HS-27A (cell line): ENCODE measurements at places on chromosomes 6 and 20.

DNA sequence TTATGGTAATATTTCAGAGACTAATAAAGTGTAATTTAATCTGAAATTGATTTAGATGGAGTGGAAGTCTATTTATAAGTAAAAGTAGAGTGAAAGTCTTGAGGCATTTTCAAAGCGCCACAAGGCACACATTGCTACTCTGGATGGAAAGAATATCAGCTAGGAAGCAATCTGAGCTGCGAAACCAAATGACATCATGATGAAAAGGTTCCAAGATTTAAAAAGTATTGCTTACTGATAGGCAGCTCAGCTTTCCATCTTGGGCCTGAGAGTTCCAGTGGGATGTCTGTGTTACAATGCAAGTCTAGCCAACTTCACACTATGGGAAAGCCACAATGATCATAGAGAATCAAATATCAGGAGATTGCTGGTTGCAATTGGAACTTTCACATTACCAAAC is 126.9 kb upstream of the VGLL2 start:
- no peak for DNase-seq

DNA sequence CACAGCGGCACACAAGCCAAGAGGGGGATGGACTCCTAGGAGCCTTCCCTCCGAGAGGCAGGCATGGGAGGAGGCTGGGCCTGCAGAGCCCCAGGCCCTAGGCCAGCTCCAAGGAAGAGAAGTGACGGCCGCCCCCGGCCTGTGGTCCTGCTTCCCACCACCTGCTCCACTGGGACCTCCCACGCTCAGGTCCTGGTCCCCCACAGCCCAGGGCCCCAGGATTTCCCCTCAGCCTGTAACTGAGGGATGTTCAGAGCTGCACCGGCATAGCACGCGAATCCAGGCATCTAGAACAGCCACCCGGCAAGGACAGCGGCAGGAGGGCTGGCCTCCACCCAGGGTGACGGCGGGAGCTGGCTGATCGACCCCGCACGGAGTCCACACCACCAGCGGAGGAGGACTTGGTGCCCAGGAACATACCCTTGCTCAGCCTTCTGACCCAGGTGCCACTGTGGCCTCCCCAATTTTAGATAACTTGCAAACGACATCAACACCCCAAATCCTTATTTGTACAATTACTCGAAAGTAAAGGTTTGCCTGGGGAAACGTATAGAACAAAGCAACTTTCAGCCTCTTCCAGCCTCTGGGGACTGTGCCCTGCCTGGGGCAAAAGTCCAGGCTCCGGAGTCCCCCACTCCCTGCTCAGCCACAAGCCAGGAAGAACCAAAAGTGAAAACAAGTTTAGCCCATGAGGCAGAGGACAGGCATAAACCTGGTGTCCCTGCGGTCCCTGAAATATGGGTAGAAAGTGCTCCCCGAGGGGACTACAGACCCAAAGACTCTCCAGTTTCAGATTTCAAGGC is 3.5 kb downstream of the GATA5 start:
- no peak for DNase-seq

DNA sequence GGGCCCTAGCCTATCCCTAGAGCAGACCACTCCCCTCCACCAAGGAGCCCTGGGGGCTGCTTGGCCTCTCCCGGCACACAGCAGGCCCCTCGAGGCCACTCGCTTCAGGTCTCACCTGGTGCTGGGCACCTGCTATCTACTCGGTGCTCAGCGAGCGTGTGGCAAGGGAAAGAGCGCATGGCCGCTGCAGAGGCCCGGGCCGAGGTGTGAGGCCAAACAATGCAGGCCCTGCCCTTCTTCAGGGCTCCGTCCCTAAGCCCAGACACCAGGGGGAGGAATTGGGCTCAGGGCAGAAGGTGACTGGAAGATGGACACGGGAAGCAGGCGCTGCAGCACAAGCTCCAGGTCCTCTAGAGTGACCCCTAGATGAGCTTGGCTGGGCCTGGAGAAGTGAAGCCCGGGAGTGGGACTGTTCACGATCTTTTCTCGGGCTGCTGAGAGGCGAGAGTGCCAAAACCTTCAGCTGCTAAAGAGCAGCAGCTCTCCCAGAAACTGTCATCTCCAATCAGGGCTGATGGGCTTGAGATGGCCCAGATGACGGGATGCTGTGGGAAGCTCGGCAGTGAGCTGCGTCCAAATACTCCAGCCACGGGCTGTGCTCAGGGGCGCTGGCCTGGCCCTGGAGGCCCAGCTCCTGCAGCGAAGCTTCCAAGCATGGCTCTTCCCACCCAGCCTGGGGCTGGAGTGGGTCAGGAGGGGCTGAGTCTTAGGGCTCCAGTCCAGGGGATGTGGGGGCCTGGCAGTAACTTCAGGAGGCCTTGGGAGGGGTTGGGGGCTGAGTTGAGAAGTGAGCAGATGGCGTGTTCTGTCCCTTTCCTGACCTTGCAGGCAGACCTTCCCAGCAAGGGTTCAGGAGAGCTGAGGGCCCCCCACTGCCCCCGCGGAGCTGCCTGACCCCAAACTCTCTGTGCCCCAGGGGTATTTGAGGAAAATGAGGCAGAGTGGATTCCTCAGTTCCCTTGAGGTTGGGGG is 43.7 kb downstream of the APCDD1L start:
- no peak for DNase-seq

DNA sequence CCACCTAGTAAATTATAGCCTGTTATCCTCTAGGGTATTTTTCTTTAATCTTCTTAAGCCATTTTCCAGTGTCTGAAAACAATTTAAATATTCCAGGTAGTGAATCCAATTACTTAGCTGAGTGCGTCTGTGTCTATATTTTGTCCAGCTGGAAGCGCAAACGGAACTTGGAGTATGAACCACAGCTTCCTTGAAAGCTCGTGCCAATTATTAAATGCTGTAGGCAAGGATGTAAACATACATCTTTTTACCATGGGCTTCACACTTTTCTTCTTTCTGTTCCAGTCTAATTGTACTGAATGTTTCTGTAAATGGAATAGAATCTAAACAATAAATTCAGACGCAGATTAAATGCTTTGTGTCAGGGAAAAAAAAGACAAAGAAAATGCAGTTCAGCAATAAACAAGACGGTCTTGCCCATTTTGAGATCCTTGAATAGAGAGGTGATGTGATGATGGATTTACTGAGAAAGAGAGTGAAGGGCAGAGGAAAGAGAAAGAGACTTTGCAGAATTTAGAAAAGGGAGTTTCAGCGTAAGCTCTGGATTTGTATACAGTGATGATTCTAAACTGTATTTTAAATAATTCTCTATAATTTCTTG is 1.9 kb downstream of the PLCB1 start:
- DNase-seq: no peak

- no peak for DNase-seq
Observed at GRCh38 chr6:143621159-143621873, 56.4 kb upstream of the PHACTR2 start.

- DNase-seq: no peak
Observed at GRCh38 chr6:91822581-91822980, 1235.7 kb upstream of the MAP3K7 start.

- no peak for DNase-seq
Observed at GRCh38 chr20:33915726-33916331, 77.9 kb upstream of the RALY start.

DNA sequence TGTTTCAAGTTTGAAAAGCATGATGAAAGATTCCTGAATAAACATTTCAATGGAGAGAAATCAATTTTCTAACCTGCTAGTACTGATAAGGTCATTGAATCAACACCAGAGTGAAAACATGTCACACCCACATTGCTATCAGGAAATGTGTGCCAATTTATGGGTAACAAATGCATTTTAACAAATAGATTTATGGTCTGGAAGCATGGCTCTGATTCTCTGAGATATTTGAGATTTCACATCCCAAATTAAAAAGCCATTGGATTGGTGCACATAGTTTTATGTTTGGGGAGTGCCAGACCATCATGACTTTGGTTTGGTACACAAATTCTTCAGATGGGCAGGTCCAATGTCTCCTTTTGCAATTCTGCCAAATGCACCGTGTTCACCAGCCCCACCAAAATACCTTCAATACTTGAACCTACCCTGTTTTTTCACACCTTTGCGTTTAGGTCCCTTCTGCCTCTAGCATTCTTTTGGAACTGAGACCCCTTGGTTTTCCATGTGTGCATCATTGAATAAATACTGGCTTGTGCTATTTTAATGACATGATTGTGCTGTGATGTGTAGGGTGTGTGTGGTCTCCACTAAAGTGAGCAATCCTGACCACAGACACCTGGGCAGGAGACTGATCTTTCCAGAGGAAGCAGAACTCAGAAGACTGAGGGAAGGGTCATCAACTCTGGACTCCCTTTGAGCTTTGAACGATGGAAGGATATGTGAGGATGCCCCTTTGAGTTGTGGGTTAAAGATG is 20.4 kb downstream of the IL20RA start:
- DNase-seq: no peak

GRCh38 chr6:91097364-91097763 is 510.5 kb upstream of the MAP3K7 start:
- no peak for DNase-seq

DNA sequence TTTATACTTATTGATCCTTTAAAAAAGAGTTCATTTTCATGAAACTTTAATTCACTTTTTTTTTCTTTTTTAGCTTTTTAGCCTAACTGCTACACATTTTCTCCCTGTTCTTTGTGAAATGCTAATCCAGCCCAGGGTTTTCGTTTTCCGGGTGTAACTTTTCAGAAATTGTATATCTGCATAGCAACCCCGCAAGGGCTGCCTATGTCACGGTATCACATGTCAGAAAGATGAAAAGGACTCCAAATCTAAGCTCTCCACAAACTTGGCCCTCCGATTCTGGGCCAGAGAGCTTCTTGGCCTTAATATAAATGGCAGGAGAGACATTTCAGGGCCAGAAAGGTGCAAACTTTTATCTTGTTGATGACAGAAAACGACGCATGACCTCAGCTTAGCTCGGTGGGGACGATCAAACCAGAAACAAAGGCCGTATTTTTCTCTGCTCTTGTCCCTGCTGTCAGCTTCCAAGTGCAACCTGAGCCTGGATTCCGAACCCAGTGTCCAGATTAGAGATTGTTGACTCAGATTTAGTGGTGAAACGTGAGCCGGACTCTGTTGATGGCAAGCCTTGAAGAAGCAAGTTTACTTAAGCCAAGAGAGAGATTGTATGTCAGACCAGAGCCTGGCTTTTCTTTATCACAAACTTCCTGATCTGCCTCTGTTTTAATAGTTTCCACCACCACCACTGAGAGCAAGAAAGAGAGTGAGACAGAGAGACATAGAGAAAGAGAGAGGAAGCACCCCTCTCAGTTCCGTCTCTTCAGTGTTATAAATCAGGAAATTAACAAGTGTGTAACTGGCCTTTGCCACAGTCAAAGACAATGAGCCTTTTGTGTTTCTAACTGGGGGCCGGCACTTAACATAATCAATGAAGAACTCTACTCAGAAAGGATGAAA is 157.8 kb downstream of the SCML4 start:
- no peak for DNase-seq

- DNase-seq: no peak
Observed at GRCh38 chr6:25682324-25682723, 30.3 kb downstream of the SCGN start.

DNA sequence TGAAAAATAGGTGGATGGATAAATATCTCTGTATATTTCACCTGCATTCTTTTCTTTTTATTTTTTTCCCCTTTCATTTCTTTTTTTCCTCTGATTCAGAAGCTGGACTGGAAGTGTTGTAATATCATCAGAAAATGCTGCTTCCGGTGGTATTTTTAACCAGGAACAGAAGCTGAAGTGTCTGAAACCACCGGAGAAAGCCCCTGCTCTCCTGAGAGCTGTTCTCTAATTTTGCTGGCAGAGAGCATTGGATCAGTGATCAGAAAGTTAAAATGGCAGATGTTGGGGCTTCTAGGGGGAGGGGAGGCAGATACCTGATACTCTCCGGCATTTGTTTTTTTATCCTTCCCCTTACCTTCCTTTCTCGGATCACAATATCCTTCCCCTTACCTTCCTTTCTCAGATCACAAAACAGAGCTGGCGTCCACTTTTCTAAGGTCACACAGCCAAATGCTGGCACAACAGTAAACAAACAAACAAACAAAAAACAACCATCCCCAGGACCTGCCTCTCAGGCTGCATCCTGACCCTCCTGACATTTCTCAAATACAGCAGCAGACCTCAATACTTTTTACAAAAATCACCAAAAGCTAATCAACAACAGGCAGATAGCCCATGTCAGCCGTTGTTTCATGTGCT is 143.2 kb upstream of the ZNF217 start:
- DNase-seq: no peak

DNA sequence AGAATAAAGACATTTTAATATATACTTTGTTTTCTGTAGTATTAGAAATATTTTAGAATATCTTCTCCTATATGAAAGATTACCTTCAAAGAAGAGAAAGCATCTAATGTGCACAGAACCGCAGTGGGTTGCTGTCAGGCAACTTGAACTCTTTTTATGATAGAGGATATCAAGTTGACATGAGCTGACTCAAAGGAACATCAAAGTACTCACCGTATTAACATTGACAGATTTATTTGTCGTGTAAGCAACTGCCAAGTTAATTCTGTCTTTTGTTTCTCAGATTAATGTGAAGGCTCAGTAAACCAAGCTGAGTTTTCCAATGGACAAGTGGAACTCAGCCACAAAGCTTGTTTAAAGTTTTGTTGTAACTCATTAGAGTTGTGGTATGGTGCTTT is 2.2 kb upstream of the GINM1 start:
- DNase-seq: no peak

GRCh38 chr6:52345311-52345710 is 16.6 kb upstream of the PAQR8 start:
- DNase-seq: no peak

- DNase-seq: no peak
Observed at GRCh38 chr6:27297857-27298730, 14.0 kb downstream of the POM121L2 start.

GRCh38 chr20:40670253-40670652 is 18.8 kb downstream of the MAFB start:
- no peak for DNase-seq

- DNase-seq: no peak
Observed at GRCh38 chr6:104705916-104706442, 153.7 kb downstream of the HACE1 start.

DNA sequence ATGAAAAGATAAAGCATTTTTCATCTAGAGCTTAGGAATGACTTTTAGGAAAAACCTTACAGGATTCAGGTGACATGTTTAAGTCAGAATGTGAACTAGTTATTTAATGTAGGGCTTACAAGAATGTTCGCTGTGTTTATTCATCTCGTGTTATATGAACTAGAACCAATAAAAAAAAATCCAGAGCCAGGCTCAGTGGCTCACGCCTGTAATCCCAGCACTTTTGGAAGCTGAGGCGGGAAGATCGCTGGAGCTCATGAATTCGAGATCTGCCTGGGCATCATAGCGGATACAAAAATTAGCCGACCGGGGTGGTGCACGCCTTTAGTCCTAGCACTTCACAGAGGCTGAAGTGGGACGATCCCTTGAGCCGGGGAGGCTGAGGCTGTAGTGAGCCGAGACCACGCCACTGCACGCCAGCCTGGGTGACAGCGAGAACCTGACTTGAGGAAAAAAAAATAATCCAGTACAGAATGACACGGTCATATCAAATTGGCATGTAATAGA is 46.3 kb downstream of the OR2B2 start:
- DNase-seq: peak; percentile 29
